NCI-H526 treated with DMSO at 0.1 percent for 48 hours (cell line): ENCODE measurements at places on chromosomes 6 and 20.

DNA sequence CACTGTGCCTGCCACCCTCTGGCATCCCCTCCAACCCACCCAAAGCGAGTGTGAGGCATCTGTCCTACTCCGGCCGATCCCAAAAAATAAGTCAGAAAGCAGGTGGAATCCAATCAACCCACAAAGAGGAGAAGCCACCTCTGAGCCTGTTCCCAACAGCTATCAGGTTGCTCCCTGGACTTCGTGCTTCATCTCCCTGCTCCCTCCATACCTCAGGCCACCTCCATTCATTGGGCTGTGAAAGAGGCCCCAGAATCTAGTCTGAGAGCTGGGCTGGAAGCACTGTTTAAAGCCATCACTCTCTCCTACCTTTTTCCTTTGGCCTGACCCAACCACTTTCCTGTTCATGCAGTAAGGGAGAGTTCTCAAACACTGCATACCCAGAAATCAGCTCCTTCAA is 106.1 kb downstream of the ZMYND8 start:
- DNase-seq = no peak

- no peak for DNase-seq
Observed at GRCh38 chr6:7558781-7559180, 17.3 kb downstream of the DSP start.

GRCh38 chr6:25590986-25591385 is 61.0 kb upstream of the SCGN start:
- DNase-seq = no peak

DNA sequence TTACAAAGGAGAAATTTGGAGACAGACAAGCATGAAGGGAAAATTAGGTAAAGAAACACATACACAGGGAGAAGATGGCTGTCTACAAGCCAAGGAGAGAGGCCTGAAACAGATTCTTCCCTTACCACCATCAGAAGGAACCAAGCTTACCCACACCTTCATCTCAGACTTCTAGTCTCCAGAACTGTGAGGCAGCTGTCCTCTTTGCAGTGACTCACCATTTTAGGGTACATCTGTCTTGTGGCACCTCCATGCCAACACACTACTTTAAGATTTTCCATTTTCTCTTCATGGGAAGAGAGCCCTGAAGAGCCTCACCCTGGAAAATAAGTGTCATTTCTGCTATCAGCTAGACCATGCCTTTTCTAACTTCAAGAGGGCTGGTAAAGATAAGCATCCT is 369.3 kb downstream of the FRK start:
- no peak for DNase-seq

DNA sequence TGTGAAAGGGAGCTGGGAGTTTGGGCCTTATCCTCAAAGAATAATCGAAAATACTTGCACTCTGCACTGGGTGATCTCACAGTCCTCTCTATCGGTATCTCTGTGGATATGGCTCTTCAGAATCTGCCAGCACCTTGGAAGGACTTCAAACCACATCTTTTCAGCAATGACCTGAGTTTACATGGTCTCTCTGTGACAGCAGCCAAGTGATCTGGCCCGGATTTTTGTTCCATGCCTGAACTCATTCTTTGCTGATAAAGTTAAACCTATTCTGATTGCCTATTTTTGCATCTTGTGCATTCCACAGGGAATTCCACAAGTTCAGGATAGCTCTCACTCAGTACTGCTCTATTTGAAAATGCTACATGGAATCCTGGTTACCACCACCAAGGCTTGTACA is 98.9 kb downstream of the HDGFL1 start:
- DNase-seq = no peak
